Camera-type eye (tissue), 1 donor: ENCODE measurements at places on chromosomes 3 and 15. TPM values are rescaled to one million over a fixed set of nuclear protein-coding genes. Genes with fewer than 3 reads are reported as not detected.

POTEB gene
- total RNA-seq, result not detected

PTX3 gene
- 4.4 TPM for total RNA-seq

WDR6 gene
- 154 TPM for total RNA-seq

GABRA5 gene
- 1.6 TPM for total RNA-seq

GPR149 gene
- total RNA-seq, result 3.8 TPM

ERICH6 gene
- not detected for total RNA-seq

GNAT1 gene
- total RNA-seq, result 66.7 TPM

RHCG gene
- 1.0 TPM for total RNA-seq

ABI3BP gene
- total RNA-seq, result 146 TPM

KCNMB3 gene
- total RNA-seq, result 4.9 TPM

HRH1 gene
- 7.6 TPM for total RNA-seq

POTEB2 gene
- total RNA-seq, result not detected

C3orf22 gene
- not detected for total RNA-seq

LIPC gene
- 0.55 TPM for total RNA-seq

RETNLB gene
- total RNA-seq, result not detected

AHSG gene
- total RNA-seq, result not detected

CLEC3B gene
- 109 TPM for total RNA-seq

BCL2A1 gene
- total RNA-seq, result 1.5 TPM

TAGLN3 gene
- 78.5 TPM for total RNA-seq

ADGRG7 gene
- 0.22 TPM for total RNA-seq

GLDN gene
- total RNA-seq, result 5.1 TPM

PLSCR4 gene
- 46.9 TPM for total RNA-seq

SEMA3B gene
- total RNA-seq, result 107 TPM

CMTM8 gene
- 3.4 TPM for total RNA-seq

FANCD2OS gene
- not detected for total RNA-seq

FRMD5 gene
- 25.5 TPM for total RNA-seq

FANCD2 gene
- total RNA-seq, result 11.7 TPM

TMEM207 gene
- not detected for total RNA-seq

MST1 gene
- 12.4 TPM for total RNA-seq

SEMA5B gene
- total RNA-seq, result 33.2 TPM

CXCR6 gene
- total RNA-seq, result not detected

SPINT1 gene
- 27.4 TPM for total RNA-seq

PPP2R3A gene
- total RNA-seq, result 25.5 TPM

SLTM gene
- 170 TPM for total RNA-seq

ARHGEF26 gene
- 37.5 TPM for total RNA-seq

SLC28A2 gene
- not detected for total RNA-seq

IL17RC gene
- 28.1 TPM for total RNA-seq

CHRM5 gene
- total RNA-seq, result 6.8 TPM

GOLGA8J gene
- total RNA-seq, result 0.33 TPM

A4GNT gene
- 0.33 TPM for total RNA-seq

CYP8B1 gene
- total RNA-seq, result not detected

FGF12 gene
- total RNA-seq, result 13.0 TPM

CHRNA7 gene
- 6.1 TPM for total RNA-seq

THSD4 gene
- 85.5 TPM for total RNA-seq
